Activated CD4-positive, alpha-beta T cell treated with anti-CD3 and anti-CD28 coated beads, Interleukin-2, amount 50 U/mL, for 48 hours (primary cell): ENCODE measurements at places on chromosomes 11 and 22.
A peak's percentile ranks its signal among the peaks of the same experiment; 100 is the strongest.

- no peak for DNase-seq
These were observed 33.0 kb downstream of the FAR1 start for GRCh38 chr11:13701506-13701905.

DNA sequence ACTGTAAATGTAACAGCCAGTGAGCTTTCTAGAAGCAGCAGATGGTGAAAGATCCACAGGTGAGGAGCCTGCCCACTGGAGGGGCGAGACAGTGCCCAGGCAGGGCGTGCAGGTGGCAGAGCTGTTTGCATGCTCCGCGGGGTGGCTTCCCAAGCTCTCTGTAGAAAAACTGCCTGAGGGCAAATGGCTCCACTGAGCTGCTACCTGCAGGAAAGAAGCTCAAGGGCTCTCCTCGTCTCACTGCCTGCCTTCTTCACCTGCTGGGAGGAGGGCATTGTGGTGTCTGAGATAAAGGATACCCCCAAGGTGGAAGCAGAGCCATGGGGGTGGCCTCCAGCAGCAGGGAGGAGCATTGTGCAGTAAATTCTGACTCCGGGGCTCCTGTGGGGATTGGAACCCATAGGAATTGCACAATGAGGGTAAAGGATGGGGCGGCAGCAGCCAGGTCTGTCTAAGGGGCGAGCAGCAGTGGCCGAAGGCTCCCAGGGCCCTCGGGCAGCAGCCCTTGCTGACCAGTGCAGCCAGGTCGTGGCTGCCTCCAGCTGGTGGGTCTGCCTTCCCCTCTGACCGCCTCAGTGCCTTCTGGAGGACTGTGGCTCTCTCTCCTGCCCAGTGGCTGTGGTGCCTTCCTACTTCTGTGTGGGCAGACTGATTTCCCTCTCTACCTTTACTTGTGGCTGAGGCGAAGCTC, 28.0 kb upstream of the CABP7 start:
- DNase-seq = no peak

GRCh38 chr22:37970864-37971263, 13.5 kb downstream of the SOX10 start:
- DNase-seq = no peak

- DNase-seq = no peak
These were observed 594.0 kb upstream of the TENM4 start for GRCh38 chr11:80034801-80035200.

DNA sequence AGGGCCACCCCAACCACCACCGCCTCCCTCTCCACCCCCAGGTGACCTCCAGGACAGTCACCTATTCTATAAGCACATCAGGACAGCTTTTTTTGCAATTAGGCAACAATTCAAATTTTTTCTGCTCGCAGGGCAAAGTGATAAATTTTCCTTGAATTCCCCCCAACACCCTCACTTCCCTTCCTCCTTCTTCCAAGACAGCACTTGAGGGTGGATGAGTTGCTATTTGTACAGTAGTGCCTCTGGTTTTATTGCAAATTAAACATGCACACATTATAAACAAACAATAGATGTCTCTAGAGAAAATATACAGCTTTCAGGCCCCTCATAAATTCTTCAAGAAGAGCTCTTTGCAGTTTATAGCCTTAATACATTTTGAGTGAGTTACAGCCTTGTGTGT, 80.9 kb upstream of the USP47 start:
- DNase-seq = no peak

- DNase-seq = peak; percentile 51
These were observed 456 bp upstream of the PARVB start for GRCh38 chr22:44023404-44024287.

GRCh38 chr11:76627606-76628005, 42.9 kb downstream of the LRRC32 start:
- peak; percentile 6 for DNase-seq

DNA sequence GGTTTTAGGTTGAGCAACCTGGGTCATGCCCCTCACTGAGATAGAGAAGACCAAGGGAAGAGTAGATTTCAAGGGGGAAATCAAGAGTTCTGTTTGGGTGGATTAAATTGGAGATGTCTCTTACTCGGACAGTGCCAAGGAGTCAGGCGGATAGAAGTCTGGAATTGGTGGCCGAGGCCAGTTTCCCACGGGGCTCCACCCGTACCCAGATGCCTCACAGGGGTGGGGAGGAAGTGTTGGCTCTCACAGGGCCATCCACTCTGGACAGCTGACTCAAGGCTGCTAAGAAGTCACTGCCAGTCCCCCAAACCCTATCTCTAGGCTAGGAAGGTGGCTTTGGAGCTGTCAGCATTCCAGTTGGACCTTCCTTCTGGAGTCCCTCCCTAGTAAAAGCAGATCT, 79.1 kb upstream of the TIMP3 start:
- no peak for DNase-seq

DNA sequence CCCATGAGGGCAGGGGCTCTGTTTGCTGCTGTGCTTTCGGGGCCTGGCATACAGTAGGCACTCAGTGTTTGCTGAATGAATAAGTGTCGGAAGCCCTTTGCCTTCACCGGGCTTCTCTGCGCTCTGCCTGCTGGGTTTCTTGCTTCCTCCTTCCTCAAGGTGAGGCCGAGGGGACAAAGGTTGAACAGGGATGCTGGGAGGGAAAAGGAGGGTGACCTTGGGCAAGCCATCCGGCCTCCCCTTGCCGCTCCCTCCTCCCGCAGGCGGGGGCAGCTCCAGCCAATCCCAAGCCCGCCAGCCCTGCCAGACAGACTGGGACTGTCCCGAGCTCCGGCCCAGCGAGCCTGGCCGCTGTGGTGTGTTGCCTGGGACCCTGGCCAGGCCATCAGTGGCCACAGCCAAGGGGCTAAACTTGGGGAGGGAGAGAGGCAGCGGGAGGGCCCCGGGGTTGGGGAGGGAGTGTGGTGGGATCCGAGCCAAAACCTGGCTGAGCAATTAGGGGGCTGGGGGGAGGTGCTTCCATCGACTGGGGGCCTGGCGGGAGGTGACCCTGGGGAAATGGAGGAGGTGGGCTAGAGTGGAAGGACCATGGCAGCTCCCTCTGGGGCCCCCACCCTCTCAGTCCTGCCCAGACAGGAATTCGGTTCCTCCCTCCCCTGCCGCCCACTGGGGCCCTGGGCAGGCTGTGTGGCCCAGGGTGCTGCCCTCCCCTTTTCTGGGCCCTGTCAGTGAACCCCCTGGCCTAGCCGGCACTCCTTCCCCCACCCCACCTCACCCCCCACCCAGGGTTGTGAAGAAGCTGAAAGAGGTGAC, 3.4 kb upstream of the RCOR2 start:
- no peak for DNase-seq

DNA sequence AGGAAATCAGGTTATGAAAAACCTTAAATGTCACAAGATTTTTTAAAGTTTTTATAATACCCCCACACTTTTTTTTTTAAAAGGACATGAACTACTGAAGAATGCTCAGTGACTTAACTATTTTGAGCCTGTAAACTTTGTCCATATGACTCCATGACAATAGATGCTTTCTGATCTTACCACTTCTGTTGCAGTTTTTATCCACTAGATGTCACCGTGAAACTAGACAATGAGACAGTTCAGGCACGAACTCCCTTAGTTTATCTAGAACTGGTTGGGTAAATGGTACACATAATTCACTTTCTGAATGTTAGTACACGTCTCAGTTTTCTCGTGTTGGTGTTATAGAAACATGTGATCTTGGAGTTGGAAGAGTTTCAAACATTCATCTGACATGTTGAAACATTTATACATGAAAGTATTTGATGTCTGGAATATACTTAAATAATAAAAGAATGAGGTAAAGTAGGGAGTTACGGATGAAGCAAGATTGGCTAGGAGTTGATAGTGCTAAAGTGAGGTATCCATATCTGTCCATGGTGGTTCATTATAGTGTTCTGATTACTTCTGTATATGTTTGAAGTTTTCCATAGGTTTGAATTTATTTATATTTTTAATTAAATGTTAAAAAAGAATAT, 8.1 kb downstream of the CCDC15 start:
- no peak for DNase-seq

GRCh38 chr11:43164831-43165230, 147.0 kb upstream of the API5 start:
- no peak for DNase-seq

GRCh38 chr11:36126678-36127077, 162.5 kb downstream of the COMMD9 start:
- no peak for DNase-seq

GRCh38 chr11:86230179-86230804, 14.3 kb upstream of the EED start:
- no peak for DNase-seq

DNA sequence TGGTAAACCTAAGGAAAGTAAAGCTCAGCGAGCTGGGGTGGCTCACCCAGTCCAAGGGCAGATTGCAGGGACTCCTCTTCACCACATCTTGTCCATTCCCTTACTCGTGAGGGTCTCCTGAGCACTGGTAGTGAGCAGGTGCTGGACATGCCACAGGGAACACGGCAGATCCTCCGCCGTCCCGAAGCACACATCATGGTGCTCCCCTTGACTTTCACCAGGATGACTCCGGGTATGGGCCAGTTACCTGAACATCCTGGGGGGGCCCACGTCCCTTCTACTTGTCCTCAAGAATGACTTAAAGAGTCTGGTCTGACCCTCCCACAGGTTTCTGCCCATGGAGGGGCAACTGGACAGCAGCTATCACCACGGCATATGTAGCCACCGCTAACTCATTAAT, 8.0 kb upstream of the SF1 start:
- no peak for DNase-seq

DNA sequence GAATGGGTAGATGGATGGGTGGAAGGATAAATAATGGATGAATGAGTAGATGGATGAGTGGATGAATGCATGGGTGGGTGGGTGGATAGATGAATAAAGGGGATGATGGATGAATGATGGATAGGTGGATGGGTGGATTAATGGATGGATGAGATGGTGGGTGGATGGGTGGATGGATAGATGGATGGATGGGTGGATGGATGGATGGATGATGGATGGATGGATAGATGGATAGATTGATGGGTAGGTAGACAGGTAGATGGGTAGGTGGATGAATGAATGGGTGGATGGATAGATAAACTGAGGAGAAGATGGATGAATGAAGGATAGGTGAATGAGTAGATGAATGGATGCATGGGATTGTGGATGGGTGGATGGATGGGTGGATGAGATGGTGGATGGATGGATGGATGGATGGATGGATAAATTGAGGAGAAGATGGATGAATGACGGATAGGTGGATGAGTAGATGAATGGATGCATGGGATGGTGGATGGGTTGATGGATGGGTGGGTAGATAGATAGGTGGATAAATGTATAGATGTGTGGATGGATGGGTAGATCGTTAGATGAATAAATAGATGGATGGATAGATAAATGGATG, 331.3 kb downstream of the MN1 start:
- DNase-seq = no peak

GRCh38 chr11:116838321-116839084, 1.1 kb upstream of the APOA1 start:
- no peak for DNase-seq

GRCh38 chr22:40199223-40199622, 21.5 kb downstream of the TNRC6B start:
- DNase-seq = no peak
